ENCODE measurements at places on chromosomes 13 and 19.

GRCh38 chr19:45547965-45548609 is 36.5 kb downstream of the OPA3 start:
- peak; percentile 67 for DNase-seq

DNA sequence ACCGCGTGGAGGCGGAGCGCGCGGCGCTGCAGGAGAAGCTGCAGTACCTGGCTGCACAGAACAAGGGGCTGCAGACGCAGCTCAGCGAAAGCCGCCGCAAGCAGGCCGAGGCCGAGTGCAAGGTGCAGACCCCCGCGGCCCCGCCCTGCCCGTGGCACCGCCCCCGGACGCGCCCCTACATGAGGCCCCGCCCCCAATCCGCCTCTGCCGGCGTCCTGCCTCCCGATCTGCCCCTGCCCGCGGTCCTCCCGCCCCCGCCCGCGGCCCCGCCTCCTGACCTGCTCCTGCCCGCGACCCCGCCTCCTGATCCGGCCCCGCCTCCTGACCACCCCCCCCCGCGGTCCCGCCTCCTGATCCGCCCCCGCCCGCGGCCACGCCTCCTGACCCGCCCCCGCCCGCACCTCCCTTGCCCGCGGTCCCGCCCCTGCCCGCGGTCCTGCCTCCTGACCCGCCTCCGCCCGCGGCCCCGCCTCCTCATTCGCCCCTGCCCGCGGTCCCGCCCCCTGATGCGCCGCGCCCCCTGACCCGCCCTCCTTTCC is 11.7 kb downstream of the PRR36 start:
- no peak for DNase-seq

- DNase-seq, result no peak
These were observed 1.1 kb downstream of the LNX2 start for GRCh38 chr13:27619093-27619727.

DNA sequence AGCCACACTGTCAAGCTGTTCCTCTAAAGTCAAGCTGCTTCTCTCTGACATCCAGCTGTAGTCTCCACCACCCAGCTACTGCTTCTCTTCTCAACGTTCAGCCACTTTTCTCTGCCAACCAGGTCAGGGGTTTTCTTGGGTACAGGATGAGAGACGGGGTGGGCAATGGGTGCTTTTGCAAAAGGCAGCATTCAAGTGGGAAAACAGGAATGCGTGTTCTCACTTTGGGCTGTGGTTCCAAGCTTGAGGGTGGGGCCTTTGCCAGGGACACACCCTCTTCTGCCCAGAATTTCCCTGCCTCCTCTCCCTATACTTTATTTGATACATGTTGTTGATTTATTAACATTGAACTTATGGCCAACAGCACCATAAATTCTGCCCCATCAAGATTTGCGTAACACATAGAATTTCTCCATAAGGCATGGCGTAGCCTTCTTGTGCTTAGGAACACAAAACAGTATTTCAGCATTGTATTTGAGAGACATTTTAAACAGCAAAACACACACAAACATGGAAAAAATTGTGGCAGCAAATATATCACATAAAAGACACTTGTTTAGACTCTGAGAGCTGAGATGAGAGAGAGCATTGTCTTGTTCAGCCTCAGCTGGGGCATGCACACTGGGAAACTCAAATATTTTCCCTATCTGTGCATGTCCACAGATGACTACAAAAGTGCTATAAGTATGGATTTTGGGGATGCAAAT is 392.8 kb downstream of the SLITRK6 start:
- DNase-seq, result no peak

GRCh38 chr13:31905961-31906360 is 125.6 kb upstream of the FRY start:
- DNase-seq, result no peak

- no peak for DNase-seq
These were observed 269.2 kb downstream of the KLF12 start for GRCh38 chr13:73865027-73865426.

DNA sequence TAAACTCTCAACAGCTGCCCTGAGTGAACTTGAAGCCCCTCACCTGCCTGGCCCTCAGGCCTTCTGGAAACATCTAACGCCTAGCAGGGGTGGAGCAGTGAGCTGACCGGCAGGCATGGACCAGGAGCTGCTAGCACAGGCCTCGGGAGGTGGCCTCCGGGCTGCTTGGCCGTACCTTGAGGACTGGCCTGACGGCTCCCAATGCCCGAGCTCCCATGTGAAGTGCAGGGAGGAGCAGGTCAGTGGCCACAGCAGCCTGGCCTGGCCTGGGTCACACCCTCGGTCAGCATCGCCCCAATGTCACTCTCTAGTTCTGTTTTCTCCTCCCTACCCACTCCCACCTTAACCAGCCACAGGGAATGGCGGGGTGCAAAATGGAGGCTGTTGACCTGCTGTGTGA is 19.0 kb downstream of the TSHZ3 start:
- DNase-seq, result no peak

DNA sequence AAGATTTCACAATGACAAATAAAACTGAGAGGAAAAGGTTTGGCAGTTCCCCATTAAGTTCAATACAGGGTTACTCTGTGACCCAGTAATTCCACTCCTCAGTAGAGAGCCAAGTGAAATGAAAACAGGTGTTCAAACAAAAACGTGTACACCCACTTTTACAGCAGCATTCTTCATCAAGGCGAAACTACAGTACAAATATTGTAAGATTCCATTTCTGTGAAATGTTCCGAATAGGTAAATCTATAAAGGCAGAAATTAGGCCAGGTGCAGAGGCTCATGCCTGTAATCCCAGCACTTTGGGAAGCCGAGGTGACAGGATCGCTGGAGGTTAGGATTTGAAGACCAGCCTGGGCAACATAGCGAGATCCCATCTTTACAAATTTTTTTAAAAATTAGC is 8.9 kb upstream of the GDF15 start:
- DNase-seq, result no peak

DNA sequence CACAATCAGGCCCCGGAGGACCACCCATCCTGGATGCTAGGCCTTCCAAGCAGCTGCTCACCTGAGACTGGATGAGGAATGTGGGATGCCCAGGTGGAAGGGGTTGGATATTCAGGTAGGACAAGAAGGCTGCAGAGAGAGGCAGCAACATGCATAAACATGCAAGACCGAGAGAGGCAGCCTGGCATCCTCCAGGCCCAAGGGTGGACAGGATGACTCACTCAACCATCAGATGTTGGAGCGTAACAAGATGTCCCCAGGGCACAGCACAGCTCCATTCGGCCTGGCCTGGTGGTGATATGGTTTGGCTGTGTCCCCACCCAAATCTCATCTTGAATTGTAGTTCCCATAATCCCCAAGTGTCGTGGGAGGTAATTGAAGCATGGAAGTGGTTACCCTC is 10.0 kb upstream of the CABP5 start:
- DNase-seq, result no peak

GRCh38 chr13:77776704-77777103 is 79.2 kb downstream of the SLAIN1 start:
- no peak for DNase-seq

DNA sequence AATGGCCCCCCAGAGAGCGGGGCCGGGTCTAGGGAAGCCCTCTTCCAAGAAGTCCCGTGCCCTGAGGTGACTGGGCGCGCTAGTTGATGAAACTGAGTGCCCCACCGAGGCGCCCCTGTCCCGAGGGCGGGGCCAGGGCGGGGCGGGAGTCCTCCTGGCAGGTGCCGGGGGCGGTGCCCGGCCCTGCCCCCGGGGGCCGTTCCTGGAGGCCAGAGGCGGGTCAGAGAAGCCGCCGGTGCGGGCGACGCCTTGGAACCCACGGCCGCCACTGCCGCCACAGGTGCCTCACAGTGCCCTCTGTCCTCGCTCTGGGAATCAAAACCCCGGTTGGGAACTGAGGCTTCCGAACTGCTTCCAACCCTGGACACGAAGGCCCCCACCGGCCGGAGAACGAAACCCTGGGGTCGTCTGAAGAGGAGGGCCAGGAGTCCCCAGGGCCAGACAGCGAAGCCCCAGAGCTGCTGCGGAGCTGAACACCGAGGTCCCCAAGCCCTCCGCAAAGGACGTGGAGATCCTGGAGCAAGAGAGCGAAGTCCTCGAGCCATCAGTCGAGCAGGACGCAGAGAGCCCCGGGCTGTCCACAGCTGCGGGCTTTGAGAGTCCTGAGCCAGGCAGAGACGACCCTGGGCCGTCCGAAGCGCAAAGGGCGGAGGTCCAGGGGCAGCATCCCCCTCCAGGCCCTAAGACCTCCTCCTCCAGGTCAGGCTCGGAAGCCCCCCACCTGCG is at the start of gene MISP3:
TSS of gene MISP3 (plus strand) at position 252 of the 726 bp plus-strand sequence. CDS start 524 bp downstream, outside the sequence.
- no peak for DNase-seq

DNA sequence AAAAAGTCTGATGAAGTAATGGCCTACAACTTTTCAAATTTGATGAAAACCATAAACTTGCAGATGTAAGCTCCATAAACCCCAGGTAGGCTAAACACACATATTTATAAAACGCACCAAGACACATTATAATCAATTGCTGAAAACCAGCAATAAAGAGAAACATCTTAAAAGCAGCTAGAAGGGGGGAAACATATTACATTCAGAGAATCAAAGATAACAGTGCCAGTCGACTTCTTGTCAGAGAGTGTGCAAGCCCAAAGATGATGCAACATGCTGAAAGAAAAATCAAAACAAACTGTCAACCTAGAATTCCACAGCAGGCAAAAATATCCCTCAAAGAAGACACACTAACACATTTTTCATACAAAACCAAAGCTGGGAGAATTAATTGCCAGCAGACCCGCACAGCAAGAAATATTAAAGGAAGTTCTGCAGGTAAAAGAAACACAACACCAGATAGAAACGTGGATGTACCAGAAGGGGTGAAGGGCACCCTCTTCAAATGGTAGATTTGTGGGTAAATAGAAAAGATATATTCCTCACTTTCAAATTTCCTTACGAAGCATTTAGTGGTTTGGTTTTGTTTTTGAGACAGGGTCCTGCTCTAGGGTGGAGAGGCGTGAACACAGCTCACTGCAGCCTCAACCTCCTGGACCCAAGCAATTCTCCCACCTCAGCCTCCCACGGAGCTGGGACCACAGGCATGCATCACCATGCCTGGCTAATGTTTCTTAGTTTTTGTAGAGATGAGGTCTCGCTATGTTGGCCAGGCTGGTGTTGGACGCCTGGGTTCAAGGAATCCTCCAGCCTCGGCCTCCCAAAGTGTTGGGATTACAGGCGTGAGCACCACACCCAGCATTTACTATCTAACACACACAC is 16.5 kb upstream of the ATP1A3 start:
- DNase-seq, result no peak

- DNase-seq, result no peak
These were observed 9.8 kb downstream of the PLK5 start for GRCh38 chr19:1533510-1534150.

DNA sequence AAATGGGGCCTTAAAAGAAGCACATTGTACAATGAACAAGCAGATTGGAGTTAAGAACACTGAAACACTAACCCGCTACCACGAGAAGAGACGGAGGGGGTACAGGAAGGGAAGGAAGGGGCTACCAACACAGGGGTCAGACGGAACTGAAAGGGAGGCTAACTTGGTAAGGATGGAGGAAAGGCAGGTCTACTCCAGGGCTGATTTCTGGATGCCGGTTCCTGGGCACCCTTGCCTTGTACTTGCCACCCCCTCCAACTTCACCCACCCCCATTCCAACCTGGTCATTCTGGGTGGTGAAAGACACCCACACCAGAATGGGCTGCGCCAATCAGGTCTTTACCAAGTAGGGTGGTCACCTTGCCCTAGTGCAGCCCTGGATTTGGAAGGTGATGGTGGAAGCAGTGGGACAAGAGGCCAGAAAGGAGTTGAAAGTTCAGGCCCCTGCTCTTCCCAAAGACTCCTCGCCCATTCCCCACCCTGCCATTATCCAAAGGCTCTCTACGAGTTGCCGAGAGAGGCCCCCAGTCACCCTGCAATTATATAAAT is 10.3 kb downstream of the ZNF574 start:
- no peak for DNase-seq
